Inflammatory macrophage (primary cell): ENCODE measurements at places on chromosomes 3 and 15.
A peak's percentile ranks its signal among the peaks of the same experiment; 100 is the strongest.

DNA sequence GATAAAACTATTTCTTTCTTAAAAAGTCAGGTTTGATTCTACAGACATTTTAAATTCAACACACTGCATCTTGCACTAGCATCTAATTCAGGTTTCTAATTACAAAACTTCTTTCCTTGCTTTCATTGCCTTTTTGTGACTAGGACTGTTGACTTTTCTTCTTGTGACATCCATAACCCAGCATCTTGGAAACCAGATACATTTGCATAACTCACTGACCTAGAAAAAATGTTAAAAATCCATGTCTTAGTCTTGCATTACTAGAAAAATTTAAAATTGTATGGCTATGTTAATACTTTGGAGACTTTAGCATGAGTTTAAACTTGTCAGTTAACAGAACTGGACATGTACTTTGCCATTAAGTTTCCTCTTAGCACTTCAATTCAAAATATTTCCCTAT is 72.7 kb downstream of the DTWD1 start:
- DNase-seq = no peak

DNA sequence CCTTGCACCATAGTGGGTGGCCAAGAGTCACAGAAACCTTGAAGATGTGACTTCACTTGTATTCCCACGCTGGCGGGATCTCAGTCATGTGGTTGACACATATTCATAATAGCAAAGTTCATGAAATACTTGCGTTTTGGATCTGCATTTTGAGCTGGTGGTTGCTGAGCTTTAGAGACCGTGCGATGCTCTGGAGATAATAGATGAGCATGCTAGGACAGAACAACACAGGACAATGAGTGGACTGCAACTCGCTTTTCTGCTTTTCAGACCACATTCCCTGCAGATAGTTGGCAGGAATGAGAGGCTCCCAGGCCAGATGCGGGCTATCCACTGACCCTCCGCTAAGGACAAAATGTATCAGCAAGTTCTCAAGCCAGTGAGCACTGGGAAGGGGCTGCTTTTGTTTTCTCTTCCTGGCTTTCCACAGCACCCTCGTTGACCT is 13.8 kb upstream of the STARD5 start:
- DNase-seq = peak; percentile 53

GRCh38 chr3:152376351-152377183 is 107.8 kb downstream of the MBNL1 start:
- DNase-seq = peak; percentile 92

DNA sequence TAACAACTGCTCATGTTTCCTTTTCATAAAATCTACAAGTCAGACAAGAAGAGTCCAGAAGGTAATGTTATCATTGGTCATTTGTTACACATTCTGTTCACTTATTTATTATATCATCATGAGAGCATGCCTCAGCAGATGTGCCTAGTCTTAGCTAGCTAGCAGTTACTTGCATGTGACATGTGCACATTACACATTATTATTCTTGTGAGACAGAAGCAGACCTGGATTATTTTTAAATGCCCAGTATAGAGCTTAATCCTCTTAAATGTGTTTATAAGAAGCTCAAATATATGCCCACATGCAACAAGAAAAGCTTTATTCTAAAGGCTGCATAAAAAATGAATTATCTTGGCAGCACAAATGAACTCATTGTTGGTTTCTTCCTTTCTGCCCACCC is 12.6 kb downstream of the YEATS2 start:
- DNase-seq = no peak

DNA sequence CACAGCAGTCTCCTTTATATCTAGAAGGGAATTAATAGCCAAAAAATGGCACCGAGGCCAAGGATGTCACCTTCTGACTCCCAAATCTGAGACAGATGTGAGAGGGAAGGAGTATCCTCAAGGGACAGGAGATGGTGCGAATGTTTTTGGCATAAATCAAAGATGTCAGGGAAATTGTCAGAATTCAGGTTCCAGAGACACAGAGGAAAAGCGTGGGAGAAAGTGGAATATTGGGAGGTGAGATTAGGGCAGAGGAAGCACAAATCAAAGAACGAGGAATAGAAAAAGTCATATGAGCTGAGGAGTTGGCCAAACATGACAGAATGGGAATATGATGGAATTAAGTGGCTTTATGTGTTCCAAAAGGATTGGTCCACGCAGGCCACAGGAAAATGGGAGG is 6.0 kb downstream of the CCR5AS start:
- no peak for DNase-seq

DNA sequence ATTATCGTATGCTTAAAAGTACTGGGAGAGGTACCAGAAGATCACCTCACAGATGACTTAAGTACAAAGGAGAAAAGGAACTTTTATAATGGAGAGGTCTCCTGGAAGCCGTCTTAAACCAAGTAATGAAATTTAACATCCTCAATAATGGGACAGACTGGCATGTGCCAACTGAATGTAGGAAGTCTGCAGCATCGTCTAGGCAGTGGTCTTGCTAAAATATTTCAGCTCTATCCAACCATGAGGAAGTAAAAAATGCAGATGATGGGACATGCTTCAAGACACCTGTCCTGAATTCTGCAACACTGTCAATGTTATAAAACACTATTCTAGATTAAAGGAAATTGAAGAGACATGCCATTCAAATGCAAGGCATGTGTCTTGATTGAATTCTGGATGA is 458.8 kb upstream of the TPRG1 start:
- DNase-seq = peak; percentile 65

DNA sequence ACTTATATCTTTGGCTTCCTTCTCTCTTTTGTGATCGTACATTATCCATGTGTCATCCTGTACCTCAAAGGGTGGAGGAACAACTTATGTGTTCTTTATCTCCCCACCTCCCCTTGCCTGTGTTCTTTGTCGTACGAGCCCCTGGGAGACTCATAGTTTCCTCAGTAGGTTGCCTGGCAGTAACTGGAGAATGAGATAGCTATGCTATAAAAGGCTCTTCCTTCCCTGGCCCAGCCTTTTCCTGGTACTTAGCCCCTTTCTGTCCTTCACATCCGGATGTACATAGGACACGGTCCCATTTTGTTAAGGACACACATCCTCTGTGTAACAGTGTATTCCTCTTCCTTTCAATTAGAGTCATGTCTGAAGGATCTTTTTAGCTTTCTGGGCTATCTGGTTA is 32.1 kb downstream of the PLCL2 start:
- DNase-seq = no peak

DNA sequence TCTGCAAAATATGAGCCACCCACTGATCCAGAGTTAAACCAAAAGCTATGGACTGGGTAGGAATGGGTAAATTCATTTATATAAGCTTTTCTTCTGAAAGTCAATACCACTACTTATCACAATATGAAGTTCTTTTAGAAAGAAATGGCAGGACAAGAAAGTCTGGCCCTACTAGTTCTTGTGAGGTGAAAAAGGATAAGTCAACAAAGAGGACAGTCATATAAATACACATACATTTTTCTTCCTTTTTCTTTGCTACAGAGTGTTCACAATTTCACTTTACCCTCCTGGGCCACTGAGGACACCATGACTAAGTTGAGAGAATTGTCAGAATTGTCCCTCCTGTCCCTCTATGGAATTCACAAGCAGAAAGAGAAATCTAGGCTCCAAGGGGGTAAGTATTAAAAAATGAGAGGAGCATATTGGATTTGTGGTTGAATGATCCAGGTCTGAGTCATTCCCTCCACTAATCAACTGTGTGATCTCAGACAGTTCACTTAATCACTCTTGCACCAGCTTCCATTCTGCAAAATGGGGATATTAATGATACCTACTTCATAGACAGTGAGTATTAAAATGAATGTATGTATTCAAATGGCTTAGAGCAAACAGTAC is 27.6 kb downstream of the ACP3 start:
- no peak for DNase-seq

DNA sequence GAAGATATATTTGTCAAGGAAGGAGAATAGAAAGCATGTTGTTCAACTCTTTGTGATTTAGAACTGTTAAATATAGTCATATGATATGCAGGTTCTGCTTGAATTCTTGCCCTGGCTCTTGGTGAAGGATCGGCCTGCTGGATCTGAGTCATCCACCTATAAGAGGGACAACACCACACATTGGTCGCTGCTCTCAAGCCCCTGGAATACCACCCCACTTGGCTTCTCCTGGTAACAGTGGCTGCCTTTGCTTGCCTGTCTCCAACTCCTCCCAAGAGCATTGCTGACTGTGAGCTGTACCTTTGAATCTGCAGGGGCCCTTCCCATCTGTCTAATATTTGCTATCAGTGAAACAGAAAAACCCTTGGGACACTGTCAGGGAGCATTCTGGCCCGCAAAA is 78.9 kb upstream of the DGKG start:
- DNase-seq = no peak

GRCh38 chr3:61669203-61669602 is 107.8 kb downstream of the PTPRG start:
- no peak for DNase-seq

DNA sequence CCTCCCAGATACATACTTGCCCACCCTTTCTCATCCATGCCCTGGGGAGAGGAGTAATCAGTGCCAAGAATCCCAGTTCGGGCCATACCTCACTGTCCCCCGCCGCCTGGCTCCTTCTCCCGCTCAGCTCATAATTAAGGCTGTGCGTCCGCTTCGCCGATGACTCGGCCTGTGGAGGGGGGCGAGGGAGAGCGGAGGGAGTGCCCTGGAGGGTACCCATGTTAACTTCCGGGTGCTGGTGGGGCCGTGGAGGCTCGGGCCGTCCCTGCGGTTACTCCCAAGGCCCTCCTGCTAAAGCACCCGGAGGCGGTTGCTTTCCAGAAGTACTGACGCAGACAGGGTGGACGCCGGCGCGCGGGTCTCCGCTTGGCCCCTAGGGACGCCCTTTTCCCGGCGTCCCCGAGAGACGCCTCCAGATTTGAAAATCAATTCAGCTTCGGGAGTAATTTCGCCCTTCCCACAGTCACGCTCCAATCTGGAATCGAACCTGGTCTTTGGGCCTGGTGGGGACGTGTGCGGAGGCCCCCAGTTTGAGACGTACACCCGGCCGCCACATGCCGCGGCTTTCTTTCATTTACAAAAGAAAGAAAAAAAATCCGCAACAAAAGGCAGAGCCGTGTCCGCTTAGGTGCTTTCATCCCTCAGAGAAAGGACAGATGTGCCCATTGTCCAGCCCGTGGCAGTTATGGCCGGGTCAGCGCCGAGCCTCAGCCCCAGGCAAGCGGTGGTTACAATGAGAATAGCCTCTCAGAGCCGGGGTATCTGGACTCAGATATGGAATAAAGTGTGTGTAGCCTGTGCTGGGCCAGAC is 1.0 kb upstream of the ONECUT1 start:
- DNase-seq = no peak

DNA sequence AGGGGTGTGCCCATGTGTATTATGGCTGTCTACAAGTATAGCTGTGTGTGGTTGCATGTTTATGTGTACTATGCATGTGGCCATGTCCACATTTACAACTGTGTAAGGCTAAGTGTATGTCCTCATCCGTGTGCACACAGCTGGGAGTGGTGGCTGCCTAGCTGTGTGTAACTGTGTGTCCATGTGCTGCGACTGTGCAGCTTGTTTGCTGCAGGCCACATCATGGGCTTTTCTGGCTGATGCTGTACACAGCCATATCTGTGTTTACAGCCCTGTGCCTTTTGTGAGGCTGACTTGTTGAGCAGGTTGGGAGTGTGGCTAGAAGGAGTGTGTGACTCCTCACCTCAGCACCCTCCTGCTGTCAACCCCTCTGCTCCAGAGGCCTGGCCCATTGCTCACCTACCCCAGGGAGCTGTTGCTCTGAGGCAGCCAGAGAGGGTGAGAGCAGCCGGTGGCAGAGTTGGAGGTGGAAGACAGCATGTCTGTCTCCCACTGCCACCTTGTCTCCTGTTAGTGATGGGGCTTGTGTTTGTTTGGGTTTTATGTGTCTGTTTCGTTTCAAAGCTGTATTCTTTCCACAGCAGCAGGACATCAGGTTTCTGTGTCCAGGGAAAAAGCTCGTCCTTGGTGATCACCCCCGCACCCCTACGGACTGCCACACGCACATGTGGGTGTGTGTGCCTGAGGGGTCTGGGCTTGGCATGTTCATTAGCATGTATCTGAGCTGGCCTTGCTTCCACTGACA is 1.4 kb upstream of the GRM2 start:
- no peak for DNase-seq

- peak; percentile 82 for DNase-seq
These were observed 42.0 kb upstream of the SACM1L start for GRCh38 chr3:45647148-45647619.

DNA sequence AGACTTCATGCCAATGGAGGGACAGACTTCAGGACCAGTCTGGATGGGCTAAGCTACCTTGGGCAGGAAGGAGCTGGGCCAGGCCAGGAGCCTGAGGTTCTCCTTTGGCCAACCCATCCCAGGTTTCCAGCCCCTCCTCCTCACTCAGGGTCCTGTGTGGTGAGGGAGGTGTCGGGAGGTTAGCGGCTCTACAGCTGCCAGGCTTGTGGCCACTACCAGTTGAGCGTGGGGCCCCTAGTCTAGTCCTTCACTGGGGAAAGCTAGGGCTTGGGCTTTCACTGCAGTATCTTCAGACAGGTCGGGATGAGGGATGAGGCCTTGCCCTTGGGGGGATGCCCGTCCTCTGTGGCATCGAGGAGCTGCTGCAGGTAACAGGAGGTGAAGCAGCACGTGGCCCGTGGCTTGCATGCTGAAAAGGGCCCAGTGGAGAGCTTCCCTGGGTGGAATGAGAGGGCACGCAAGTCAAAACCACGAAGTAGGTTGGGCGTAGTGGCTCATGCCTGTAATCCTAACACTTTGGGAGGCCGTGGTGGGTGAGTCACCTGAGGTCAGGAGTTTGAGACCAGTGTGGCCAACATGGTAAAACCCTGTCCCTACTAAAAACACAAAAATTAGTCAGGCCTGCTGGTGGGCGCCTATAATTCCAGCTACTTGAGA is 8.5 kb upstream of the FANCD2 start:
- peak; percentile 9 for DNase-seq

DNA sequence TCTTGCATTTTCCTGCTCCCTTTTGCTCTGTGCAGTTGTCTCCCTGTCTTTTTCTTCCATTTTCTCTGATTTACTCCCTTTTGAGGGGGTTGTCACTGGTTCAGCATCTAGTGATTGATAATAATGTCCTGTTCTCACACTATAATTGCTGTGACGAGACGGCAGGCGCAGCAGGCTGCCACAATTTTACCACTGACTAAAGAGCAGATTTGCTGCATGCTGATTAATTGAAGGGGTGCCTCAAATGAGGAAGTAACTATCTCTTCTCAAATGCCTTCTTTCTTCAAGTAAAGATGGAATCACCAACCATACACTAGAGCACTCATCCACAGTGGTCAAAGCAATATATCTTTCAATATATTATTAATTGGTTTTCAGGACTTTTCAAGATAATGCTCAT is 219.3 kb downstream of the CBLB start:
- DNase-seq = no peak

- DNase-seq = no peak
These were observed 5.8 kb upstream of the EIF5A2 start for GRCh38 chr3:170914212-170914611.

DNA sequence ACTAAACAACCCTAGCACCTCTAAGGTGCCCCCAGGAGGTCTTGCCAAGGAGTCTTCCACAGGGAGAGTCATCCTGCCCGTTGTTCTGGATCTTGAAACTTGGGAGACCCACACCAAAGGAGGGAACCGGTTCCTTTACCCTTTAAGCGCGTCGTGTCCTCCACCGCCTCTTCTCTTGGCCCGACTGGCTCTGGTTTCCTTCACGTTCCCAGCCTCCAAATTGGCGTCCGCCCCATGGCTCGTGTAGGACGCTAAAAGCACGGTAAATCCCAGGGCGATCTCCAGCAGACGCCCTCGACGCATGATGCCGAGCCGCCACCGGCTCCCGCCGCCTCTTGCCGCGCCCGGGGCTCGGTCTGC is 1.1 kb downstream of the FBN1 start:
- no peak for DNase-seq
